ENCODE measurements at places on chromosomes 5 and 9. TPM values are rescaled to one million over a fixed set of nuclear protein-coding genes. Genes with fewer than 3 reads are reported as not detected.
A peak's percentile ranks its signal among the peaks of the same experiment; 100 is the strongest.

DNA sequence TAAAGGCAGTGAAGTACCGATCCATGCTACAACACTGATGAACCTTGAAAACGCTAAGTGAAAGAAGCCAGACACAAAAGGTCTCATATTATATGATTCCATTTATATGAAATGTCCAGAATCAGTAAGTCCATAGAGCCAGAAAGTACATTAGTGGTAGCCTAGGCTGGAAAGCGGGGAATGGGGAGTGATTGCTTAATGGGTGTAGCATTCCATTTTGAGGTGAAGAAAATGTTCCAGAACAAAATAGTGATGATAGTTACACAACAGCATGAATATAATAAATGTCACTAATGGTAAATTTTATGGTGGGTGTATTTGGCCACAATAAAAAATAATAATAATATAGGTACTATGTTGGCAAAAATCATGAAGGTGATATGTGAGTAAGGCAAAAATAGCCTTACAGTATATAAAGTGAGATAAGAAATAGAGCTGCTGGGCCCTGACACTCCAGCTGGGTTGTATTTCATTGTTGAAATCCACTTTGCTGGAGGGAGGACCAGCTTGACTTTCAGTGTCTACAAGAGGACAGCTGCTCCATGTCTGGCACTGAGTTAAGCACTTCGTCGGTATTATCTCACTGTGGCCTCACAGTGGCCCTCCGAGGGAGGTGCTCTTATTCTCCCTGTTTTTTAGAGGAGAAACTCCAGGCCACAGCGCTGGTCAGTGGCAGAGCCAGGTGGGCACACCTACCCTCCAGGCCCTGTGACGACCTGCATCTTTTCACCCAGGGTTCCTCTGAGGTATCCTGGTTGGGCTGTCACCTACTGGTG, 22.4 kb upstream of the ANGPTL2 start:
- no peak for DNase-seq

GRCh38 chr9:98808875-98809274, 1.4 kb downstream of the GALNT12 start:
- DNase-seq, result no peak

- DNase-seq, result no peak
Observed at GRCh38 chr5:116371935-116372334, 202.7 kb downstream of the SEMA6A start.

- DNase-seq, result no peak
Observed at GRCh38 chr9:121071756-121072421, 2.9 kb upstream of the CNTRL start.

DNA sequence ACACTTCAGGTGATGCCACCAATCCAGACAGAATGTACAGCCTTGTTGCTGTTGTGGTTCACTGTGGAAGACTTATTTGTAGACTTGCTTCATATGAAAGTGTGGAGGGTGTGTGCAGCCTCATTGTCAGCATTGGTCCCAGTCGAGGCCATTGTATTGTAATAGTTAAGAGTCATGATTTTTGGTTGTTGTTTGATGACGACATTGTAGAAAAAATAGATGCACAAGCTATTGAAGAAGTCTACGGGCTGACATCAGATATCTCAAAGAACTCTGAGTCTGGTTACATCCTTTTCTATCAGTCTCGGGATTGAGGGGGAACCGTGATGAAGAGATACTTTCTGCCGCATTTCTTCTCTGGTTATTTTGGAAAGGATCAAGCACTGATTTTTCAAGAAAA, 56.4 kb upstream of the TLX3 start:
- no peak for DNase-seq

DNA sequence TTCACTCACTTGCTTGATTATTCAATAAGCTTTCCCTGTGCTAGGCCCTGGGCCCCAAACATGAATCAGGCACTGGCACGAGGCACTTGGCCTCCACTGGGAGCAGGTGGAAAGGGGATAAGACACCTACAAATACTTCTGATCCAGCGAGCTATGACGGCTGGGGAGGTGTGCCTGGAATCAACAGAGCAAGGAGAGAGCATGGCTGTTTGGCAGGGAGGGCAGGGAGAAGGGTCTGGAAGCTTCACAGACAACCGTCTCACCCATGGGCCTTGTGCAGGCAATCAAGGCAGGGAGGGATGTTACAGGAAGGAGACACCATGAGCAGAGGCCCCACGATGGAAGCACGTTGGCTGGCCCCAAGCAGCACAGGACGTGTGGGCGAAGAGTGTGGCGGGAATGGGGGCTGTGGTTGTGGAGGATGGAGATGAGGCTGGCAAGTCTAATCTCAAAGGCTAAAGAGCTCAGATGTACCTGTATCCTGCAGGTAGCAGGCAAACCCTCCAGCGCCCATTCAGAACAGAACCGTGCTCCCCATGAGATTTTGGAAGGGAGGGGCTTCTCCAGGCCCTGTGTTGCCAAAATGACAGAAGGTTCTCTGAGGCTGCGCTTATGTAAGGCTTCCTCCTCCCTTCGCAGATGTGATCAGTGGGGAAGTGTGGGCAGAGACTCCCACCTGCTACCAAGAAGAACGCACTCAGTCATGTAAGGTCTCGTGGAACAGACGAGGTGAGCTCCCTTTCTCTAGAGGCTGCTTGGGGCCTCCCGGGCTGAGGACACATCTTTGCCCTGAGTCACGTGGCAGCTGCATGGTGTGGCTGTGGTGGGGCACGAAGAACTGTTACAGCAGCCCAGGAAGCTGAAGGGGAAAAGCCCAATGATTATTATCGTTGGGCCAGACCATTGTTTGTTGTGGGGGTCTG, 189.7 kb downstream of the DAB2IP start:
- DNase-seq, result no peak

DNA sequence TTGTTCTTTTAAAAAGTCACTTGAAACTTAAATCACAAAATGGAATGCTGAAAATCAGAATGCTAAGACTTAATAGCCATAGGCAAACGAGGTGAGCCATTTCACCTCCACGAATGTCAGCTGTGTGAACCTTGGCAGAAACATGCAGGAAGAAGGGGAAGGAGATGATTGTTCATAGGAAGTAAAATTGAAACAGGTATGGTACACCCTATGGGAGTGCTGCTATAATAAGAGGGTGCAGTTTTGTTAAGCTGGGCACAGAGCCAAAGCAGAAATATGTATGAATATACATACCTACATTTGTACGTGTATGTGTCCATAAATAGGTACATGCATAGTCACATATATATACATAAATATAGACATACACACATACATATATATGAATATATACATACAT, 51.0 kb upstream of the SPINK5 start:
- no peak for DNase-seq

DNA sequence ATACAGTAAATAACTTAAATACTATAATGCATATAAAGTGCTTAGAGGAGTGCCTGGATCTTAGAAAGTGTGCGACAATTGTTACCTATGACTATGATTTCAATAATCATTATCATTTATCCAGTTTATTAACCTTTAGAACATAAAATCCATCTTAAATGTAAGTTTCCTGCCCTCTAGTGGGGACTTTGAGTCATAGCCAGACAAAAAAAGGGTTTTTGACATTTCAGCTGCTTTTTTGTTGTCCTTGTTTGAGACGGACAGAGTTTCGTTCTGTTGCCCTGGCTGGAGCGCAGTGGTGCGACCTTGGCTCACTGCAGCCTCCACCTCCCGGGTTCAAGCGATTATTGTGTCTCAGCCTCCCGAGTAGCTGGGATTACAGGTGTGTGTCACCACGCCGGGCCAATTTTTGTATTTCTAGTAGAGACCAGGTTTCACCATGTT, 9.7 kb upstream of the C9orf152 start:
- DNase-seq, result no peak

DNA sequence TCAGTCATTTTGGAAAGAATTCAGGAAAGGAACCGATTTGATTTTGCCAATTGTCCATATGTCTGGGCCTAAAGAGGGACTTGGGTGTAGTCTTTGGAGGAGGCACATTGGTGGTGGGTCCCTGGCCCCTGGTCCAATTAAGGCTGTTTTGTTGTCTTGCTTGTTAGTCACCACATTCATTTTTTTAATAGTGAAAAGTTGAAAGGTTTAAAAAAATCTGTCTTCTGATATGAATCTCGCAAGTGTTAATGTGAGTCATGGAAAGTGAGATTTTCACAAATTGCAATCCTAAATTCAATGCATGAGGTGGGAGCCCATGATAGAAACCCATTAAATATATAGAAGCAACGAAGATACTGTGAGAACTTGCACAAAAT, 165.9 kb upstream of the OTULINL start:
- no peak for DNase-seq

DNA sequence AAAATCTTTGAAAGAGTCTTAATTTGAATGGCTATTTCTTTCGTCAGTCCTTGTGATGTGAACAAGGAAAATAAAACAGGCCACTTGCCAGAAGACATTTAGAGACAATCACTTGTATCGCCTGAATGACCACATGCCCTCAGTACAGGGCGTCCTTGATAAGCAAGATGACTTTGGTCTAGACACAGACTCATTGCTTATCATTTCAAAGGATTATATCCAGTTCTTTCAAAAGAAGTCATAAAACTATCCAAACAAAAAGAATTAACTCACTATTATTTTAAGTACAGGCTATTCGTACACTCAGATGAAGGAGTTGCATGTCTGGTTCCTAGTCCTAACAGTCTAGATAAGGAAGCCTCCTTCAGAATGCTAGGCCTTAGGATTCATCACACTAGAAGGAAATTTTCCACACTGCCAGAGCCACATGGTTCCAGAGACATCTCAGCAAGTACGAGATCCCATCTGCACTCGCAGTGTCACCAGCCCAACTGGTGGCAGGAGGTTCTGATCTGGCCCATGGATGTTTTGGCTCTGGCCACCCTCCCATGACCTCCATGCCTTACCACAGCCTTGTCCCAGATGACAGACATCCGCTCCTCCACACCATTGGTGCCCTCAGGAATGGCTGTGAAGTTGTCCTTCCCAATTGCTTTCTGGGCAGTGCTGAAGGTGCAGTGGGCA, 109.6 kb downstream of the DPYSL3 start:
- no peak for DNase-seq

GRCh38 chr9:6681147-6681956, 35.8 kb upstream of the GLDC start:
- peak; percentile 91 for DNase-seq

The TCERG1 gene
- 122 TPM for polyA plus RNA-seq

The PRDM9 gene
- not detected for polyA plus RNA-seq

The SOHLH1 gene
- not detected for polyA plus RNA-seq

The RORB gene
- 0.13 TPM for polyA plus RNA-seq

The UNC5A gene
- 0.10 TPM for polyA plus RNA-seq
